Aorta (tissue), 5 donors: ENCODE measurements at places on chromosomes 5 and 9.
A peak's percentile ranks its signal among the peaks of the same experiment; 100 is the strongest.

GRCh38 chr5:179696603-179697002 is 2.2 kb upstream of the CANX start:
- DNase-seq, result no peak

GRCh38 chr9:115672477-115673316 is 480.9 kb upstream of the PAPPA start:
- DNase-seq, result no peak

- DNase-seq, result no peak
Observed at GRCh38 chr5:107605596-107606125, 65.1 kb downstream of the EFNA5 start.

DNA sequence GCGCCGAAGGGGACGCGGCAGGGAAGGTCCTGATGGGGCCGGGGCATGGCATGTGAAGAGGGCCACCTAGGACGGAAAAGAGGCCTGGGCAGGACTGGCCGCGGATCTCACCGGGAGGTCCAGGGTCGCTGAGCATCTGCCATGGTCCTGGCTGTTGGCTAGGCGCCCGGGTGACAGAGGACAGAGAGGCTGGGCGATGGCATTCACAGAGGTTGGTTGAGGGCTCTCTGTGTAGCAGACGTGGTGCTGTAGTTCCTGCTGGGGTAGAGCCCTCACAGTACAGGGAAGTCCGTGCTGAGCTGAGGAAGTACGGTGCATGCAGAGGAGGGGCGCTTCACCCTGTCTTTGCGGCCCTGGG is 427 bp downstream of the PCYOX1L start:
- DNase-seq, result no peak

DNA sequence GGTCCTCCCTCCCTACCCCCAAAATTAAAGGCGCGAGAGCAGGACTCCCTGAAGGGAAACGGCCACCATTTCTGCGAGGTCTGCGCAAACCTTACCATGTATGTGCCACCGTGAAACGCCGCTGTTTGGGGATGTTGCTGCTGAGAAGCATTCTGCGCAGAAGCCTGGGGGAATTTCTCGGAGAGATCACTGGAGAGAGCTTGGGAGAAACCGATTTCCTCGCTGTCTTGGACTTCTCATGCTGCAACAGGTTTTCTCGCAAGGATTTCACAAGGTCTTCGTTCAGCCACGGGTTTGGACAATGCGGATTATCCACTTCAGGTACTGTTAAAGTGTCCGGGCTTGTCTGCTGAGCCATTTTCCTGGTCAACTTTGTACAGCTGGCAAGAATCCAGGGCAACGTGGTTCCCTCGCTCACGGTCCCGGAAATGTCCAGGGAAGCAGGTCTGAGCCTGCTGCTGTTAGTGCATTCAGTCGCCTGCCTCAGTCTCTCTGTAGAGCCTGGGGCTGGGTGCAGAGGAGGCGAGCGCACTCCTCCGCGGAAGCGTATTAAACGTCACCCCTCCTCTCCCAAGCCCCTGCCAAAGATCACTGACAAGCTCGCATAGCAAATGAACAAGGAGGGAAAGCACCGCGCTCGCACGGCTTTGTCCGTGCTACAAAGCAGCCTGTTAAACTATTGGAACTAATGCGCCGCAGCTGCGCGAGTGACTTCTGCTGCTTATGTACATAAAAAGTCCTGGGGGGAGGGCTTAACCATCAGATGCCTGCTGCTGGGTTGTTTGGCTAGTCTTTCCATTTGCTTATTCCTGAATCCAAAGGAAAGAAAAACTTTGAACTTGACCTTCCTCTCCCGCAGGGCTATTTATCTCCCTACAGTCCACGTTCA is 125.1 kb downstream of the PDE4D start:
- DNase-seq, result peak; percentile 81

- no peak for DNase-seq
Observed at GRCh38 chr5:34998058-34998789, 49.5 kb downstream of the AGXT2 start.

- DNase-seq, result no peak
Observed at GRCh38 chr5:29230591-29230990, 1962.9 kb upstream of the CDH6 start.

DNA sequence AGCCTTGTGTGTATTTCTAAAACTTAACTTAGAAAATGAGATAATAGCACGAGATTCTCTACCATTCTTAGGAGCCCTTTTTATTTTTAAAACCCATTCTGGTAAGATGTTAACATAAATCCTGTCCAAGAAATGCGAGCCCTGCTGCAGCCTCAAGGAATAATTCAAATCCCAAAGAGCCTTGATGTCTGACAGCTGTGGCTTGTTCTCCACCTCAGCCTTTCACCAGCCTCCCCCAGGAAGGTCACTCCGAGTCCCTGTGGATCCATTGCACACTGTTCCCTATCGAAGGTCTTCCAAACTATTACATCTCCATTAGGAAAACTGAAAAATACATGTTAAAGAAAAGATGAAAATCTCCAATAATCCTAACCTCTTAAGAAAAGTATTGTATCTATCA is 98.5 kb upstream of the S1PR3 start:
- DNase-seq, result no peak

DNA sequence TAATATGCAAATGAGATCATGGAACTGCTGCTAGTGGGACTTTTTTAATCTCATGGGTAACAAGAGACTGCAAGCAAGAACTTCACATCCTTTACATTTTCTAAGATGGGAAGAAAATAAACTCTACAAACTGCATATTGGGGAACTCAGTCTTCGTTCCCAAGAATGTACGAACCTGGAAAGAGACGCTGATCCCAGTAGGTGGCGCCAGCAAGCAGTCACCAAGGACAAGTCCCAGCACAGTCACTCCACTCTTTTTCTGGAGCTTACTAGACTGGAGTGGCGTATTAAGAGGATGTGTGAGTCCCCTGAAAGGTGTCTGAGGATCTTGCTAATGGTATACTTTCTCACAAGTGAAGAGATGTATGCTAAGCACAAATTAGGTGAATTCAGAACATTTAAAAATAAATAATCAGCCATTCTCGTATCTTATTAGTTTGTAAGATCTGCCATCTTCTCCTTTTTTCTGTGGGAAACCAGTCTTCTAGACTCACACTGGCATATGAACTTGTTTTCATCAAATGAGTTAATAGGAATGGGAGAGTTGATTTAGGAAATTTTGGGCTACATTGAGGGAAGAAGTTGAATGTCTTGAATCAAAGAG is 16.0 kb upstream of the PUM3 start:
- DNase-seq, result peak; percentile 84

DNA sequence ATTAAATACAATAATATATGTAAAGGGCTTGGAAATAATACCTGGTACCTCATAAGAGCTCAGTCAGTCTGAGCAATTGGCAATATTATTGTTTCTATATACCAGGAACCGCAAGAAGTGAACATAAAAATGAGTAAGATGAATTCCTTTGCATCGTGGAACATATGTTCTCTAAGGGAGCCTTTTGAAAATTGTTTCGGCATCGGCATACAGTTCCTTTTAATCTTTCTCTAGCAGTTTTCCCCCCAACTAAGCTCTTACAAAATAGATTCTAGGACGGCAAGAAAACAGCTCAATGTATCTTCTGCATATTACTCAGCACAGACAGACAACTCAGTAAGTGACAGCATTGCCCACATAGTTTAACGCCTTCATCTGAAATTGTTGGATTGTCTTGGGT is 426.6 kb upstream of the WWC1 start:
- DNase-seq, result no peak

DNA sequence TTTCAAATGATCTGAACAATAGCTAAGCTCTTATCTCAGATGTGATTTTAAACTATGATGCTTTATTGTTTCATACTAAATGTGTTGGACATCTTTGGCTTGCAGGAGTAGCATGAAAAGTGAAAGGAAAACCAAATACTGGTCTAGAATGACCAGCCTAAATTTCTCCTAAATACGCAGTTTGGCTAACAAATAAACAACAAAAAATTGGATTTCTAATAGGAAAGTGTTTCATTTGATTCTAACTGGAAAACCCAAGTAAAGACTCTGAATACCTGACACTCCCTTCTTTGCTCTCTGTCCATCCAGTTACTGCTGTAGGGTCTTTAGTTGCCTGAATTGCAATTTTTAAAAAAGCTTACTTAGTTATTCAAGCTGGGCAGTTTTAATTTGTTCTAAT is 111.7 kb upstream of the ACOT12 start:
- no peak for DNase-seq

GRCh38 chr9:132494857-132495256 is 84.8 kb downstream of the CFAP77 start:
- no peak for DNase-seq

DNA sequence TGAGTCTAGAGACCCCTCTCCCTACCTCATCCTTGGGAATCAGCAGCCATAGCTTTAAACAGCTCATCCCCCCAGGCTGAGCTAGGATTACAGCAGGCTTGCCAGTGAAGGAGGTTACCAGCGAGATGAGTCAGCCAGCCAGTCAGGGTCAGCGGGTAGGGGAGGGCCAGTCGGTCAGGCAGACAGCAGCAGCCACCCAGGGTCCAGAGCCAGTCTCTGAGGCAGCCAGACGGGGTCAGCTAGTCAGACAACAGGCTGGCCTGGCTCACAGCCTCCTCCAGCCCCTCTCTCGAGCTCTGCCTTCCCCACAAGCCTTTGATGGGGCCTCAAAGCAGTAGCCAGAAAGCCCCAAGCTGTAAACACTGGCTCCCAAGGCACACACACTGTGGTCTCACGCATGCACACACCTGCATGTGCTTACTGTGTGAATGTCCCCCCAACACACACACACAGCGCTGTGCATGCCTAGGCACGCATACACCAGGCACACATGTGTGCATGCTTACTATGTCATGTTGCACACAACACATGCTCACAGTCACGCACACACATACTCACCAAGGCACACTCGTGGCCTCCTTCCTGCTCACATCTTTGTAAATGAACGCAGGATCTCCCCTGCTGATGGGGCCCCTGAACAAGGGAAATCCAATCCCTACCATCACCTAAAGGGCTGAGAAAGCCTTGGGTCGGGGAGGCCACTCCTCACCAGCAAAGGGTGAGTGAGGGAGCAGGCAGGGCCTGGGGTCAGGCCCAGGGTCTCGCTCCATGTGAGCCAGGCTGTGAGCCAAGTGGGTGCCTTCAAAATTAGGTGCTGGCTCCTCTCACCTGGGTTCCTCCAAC is 28.2 kb upstream of the CPLX2 start:
- DNase-seq, result no peak

GRCh38 chr5:131381777-131382176 is 117.9 kb downstream of the CDC42SE2 start:
- DNase-seq, result no peak

DNA sequence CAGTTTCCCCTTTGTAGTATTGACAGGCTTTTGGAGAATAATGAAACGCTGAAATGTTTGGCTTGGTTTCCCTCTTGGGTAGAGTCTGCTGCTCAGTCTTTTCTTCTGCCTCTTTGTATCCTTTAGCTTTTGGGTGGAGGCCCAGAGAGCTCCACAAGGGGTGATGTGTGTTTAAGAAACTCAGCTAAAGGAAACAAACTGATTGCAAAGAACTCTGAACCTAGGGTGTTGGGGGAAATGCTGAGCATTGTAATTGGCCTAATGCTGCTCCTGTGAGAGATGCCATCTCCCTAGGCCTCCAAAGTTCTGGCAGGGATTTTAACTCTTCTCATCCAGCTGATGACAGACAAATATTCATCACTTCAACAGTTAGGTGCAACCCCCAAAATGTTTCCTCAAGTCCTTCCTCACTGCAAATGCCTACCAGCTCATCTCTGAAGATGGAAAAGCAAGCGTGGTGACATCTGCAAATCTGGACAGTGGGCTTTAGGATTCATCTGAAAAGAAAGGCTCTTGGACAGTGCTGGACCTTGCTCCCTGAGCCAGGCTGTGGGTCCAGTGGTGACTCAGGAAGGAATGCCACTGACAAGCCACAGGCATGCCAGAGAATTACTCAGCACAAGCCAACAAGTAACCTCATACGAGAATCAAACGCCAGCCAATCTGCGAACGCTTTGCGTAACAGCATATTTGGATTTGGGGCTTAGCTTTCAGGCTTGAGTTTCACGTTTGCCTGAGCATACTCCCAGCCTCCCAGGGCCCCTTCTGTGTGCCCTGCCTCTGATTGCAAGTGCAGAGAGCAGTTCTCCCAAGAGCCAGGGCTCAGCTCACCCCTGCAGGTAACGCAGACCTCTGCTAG is 30.5 kb upstream of the ZSWIM6 start:
- peak; percentile 88 for DNase-seq

DNA sequence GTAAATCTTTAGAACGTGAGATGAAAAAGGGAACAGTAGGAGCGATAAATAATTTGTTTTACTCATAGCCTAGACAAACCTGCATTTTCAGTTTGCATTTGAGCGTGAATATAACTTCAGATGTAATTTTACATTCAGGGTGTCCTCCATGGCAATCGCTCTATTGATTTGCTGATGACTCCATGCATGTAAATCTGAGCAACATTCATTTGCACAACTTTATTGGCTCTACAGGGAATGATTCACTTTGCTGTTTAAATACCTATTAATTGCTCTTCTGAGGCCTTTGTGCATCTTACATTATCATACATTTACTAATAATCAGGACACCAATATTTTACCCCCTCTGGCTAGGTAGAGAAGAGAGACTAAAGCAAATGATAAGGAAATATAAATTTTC is 122.2 kb downstream of the EGFLAM start:
- DNase-seq, result no peak

GRCh38 chr5:158976035-158976434 is 123.7 kb downstream of the EBF1 start:
- no peak for DNase-seq

GRCh38 chr5:135426102-135427082 is 20.8 kb downstream of the DCANP1 start:
- DNase-seq, result no peak

- DNase-seq, result no peak
Observed at GRCh38 chr5:133534566-133534965, 77.8 kb downstream of the FSTL4 start.

- no peak for DNase-seq
Observed at GRCh38 chr9:87824216-87824875, 58.3 kb upstream of the SPATA31E1 start.

- no peak for DNase-seq
Observed at GRCh38 chr5:36175043-36175442, 23.1 kb downstream of the SKP2 start.

DNA sequence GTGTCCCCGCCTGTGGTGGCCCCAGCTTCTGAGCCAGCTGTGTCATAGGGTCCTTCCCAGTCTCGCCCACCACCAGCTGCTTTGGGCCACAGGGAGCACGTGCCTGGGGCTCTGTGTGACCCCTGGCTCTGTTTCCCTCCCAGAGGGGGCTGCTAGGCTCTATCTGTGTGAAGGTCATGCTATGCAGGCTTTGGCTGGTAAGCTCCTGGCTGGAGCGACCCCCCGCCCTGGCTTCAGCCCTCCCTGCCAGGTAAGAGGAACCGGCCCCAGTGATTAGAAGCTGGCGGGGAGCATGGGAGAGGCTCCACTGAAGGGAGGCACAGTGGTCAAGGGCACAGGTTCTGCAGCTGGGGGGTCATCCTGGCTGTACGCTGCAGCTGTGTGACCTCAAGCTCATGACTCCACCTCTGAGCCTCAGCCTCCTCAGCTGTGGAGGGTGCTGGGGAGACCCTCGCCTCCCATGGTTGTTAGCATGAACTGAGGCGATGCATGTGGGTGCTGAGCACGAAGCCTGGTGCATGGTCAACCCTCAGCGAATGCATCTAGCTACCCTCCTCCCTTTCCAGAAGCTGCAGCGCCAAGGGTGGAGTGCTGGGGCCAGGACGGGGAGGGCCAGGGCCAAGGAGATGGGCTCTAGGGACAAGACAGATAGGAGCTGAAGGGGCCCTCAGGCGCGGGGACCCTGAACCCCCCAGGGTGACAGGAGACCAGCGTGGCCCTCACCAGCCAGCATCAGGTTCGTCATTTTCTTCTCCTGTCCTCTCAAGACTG is 163.8 kb upstream of the MVB12B start:
- no peak for DNase-seq
